Activated CD4-positive, alpha-beta T cell treated with anti-CD3 and anti-CD28 coated beads, Interleukin-2, amount 50 U/mL, for 24 hours (primary cell): ENCODE measurements at places on chromosomes 3 and 15.

- DNase-seq: no peak
Observed at GRCh38 chr3:12218161-12218560, 59.4 kb upstream of the TIMP4 start.

- DNase-seq: no peak
Observed at GRCh38 chr15:32649342-32649741, 7.8 kb downstream of the SCG5 start.

- no peak for DNase-seq
Observed at GRCh38 chr3:134646086-134646485, 4.7 kb downstream of the KY start.

- no peak for DNase-seq
Observed at GRCh38 chr3:191051037-191051436, 148.0 kb upstream of the OSTN start.

DNA sequence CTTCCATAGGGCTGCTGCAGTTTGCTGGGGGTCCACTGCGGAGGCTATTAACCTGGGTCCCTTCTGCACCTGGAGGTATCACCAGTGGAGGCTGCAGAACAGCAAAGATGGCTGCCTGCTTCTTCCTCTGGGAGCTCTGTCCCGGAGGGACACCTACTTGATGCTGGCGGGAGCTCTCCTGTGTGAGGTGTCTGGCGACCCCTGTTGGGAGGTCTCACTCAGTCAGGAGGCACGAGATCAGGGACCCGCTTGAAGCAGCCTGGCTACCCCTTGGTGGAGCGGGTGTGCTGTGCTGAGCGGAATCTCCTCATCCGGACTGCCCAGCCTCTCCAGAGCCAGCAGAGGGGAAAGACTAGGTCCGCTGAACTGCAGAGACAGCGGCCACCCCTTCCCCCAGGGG is 56.0 kb upstream of the CTXND1 start:
- no peak for DNase-seq

- no peak for DNase-seq
Observed at GRCh38 chr3:68408626-68409025, 523.7 kb downstream of the TAFA4 start.

GRCh38 chr3:59426821-59427565 is 377.2 kb upstream of the CFAP20DC start:
- no peak for DNase-seq

GRCh38 chr15:63019511-63020109 is 22.9 kb upstream of the TPM1 start:
- DNase-seq: no peak

DNA sequence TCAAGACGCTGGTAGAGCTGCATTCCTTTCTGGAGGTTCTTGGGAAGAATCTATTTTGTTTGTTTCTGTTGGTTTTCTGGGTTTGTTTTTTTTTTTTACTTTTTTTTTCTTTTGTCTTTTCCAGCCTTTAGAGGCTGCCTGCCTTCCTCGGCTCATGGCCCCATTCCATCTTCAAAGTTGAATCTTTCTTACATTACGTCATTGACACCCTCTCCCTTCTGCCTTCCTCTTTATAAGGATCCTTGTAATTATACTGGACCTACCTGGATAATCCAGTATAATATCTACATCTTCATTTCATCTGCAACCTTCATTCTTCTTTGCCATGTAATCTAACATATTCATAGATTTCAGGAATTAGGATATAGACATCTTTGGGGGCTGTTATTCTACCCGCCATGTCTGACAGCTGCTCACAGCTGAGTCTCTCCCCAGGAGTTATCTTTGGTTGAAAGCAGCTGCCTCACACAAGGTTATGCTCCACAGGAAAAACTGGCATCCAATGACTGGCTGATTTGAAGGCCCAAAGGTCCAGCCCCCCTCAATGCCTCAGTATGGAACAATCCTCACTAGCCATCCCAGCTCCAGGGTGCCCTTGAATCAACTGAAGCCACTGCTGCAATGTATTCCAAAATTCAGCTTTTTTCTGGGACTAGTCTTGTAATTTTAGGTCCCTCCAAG is 38.4 kb upstream of the THBS1 start:
- no peak for DNase-seq

DNA sequence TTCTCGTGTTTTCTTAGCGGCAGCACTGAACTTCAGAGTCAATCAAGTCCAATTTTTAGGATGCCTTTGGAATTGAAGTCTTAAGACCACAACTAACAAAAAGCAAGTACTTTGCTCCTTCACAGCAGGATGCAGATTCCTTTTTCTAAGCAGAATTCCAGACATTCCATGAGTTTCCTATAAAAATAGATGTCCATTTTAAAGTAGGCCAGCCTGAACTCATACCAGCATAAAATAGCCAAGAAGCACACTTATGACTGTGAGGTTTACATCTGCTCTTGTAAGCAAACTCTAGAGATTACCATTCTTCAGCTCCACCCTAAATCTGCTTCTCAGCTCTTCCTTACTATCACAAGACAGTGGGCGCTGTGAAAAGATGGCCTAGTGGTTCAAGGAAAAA is 85.8 kb downstream of the THBS1 start:
- DNase-seq: no peak

GRCh38 chr3:59526999-59527398 is 477.2 kb upstream of the CFAP20DC start:
- no peak for DNase-seq

GRCh38 chr3:56048331-56048730 is 419.9 kb downstream of the ERC2 start:
- DNase-seq: no peak

- DNase-seq: no peak
Observed at GRCh38 chr3:124451630-124452317, 278.5 kb upstream of the UMPS start.

DNA sequence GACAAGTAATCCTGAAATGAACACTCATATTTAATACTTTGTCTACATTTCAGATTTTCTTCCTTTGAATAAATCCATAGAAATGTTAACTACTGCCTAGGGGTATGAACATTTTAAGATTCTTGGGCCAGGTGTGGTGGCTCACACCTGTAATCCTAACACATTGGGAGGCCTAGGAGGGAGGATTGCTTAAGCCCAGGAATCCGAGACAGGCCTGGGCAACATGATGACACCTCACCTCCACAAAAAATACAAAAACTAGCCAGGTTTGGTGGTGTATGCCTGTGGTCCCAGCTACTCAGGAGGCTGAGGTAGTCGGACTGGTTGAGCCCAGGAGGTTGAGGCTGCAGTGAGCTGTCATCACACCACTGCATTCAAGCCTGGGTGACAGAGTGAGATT is 73.9 kb upstream of the PIAS1 start:
- no peak for DNase-seq

DNA sequence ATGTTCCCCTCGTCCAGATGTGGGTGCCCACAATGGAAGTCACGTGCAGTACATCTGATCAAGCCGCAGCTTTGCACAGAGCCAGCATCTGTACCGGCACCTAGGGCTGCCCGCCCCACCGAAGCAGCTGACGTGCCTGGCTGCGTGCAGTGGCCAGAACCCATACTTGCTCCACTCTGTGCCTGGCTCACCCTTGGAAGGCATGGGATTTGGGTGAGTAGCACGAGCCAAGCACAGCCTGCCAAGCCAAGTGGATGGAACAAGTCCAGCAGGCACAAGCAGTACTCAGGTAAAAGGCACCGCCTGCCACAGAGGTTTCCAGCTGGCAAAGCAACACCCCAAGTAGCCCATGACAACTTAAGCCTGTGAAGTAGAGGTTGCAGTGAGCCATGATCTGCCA is 261.3 kb downstream of the TBC1D5 start:
- no peak for DNase-seq

- no peak for DNase-seq
Observed at GRCh38 chr3:194294199-194294894, 56.8 kb downstream of the CPN2 start.
